ENCODE measurements at places on chromosomes 5 and 9.

GRCh38 chr5:176578391-176578808, 29.3 kb downstream of the CDHR2 start:
- DNase-seq, result no peak

- DNase-seq, result no peak
Observed at GRCh38 chr5:120330558-120330957, 133.5 kb upstream of the PRR16 start.

DNA sequence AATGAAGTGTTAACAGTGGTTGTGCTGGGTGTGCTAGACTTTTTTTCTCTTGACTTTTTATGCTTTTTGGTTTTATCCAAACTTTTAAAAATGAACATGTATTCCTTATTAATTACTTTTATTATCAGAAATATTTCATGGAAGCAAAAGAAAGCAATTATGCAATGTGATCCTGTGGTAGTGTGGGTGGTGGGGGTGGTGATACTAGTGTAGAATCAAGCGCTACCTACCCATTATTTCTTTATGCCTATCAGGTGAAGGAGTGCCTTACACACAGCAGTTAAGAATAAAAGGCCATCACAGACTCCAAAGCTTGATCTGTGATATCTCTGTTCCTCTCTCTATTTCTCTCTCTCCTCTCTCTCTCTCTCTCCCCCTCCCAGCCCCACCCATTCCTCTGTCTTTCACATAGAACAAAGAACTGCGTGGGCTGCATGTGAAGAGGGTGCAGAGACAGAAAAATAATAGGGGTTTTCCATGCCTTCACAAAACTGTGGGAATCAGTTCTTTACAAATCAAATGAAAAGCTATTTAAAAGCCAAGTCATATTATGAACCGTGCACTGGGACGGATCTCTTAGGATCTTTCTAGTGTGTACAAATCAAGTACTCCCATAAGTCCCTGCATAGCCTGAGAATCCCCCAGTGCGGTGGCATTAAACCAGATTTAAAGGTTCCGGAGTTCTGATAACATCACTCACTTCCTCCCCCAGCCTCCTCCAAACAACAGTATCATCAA, 351.2 kb downstream of the RAB3C start:
- DNase-seq, result no peak

- no peak for DNase-seq
Observed at GRCh38 chr5:121366515-121366914, 485.2 kb upstream of the FTMT start.

DNA sequence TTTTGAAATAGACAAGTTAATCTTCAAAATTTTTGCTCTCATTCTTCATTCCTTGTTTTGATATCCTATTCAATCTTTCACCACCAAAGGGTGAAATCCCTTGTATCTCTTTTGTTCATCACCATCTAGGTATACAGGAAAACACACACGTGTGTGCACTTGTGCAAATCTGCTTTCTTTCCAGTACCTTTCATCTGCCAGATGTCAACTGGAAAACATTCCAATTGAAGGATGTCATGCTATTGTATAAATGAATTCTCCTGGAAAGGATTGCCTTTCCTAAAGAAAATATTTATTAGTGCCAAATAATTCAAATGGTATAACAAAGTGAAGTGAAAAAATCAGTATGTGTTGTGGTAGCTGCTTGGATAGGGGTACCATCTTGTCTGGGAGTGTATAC, 123.7 kb downstream of the RANBP17 start:
- DNase-seq, result no peak

- DNase-seq, result no peak
Observed at GRCh38 chr5:79577693-79578092, 34.5 kb upstream of the TENT2 start.

GRCh38 chr9:134800791-134801339, 79.7 kb upstream of the FCN2 start:
- DNase-seq, result no peak

DNA sequence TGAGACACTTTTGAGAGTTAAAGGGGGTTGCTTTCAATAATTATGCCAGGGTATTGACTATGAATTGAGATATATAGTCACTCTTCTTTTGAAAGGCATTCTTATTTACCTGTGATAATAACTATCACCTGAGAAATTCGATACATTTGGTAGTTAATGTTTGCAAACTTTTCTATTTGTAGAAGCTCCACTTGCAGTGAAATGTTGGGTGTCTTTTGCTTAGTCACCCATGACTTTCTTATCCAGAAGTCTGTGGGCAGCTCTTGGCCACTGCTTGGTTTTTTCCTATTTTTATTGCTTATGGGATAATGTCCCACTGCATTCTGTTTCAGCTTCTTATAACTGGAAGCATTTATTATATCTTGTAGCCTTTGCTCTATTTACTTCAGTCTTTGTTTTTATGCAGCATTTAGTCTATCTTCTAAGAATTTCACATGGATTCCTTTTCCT, 3.9 kb downstream of the MACIR start:
- no peak for DNase-seq

DNA sequence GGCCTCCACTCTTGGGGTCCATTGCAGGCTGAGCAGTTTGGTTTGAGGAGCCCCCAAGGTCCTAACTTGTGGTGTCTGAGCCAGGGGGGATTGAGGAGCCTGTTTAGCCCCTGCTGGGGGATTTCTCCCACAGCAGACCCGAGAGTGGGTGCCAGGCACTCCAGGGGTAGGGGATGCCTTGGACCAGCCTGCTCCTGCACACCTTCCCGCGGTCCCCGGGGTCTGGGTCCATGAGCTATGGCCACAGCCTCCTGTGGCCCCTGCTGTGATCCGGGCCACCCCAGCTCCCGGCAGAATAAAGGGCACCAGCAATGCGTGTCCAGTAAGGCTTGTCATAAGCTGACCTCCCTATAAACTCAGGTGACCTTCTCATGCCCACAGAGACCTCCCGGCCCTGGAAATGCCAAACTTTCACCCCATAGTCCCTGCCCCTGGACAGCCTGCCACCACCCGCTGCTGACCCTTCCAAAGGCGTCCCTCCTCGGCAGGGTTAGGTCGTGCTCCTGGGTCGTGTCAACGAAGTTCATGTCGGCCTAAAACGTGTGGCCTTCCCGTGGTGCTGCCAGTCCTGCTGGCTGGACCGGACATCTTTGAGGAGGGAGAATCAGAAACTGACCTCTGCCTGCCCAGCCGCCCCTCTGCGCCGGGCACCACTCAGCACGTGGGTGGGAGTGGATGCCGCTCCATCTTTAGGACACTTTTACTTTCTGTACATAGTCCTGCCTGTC, 137.6 kb downstream of the MRPL36 start:
- DNase-seq, result no peak

Measured in cortex of kidney (tissue), 1 donor.